ENCODE measurements at places on chromosomes 1 and 21.

DNA sequence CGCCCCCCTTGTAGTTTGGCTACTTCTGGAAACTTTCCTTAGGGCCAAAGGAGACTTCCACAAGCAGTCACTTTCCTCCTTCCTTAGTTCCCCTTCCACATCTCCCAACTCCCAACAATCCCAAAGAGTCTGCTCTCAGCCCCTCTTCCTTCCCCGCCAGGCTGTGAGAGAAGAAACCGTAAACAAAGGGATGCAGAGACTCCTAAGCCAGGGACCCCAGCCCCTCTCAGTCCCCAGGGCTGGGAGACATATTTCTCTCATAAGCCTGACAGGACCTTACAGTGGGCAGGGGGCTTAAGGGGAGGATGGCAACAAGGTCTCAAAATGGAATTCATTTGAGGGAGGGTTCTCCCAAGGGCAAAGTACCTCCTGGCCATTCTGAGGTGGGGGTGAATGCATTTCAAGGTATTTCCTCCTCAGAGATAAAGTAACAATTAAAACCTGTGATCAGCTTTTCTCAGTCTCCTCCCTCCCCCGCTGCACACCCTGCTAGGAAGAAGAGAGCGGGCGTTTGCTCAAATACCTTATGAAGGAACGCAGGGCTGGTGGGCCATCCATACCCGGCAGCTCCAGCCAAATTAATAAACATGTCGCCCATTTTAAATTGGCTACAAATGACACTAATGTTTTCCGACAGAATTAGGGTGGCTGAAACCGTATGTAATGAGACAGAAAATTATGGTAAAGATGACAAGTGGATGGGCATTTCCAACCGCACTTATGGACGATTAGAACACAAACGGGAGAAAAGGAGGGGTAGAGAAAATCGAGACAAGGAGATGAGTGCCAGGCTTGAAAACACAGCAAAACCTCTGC lies 4.0 kb downstream of the BARHL2 start:
- no peak for DNase-seq

DNA sequence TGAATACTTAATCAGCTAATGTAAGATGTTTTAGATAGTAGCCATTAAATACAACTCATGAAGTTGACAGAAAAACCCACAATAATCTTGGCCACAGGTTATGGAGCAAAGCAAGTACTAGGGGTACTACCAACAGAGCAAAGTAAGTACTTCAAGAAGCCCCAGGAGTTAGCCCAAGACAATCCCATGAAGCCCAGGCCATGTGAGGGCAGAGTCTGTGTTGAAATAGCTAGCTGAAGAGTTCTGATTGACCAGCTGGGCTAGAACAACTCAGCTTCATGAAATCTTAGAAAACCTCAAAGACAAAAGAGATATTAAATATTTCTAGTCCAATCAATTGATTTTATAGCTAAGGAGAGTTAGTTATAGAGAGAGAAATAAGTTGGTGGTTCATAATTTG lies 212.9 kb upstream of the HOOK1 start:
- no peak for DNase-seq

- DNase-seq, result no peak
These were observed 54.7 kb downstream of the VPS13D start for GRCh38 chr1:12284486-12284885.

GRCh38 chr1:71755441-71755840 lies 526.9 kb downstream of the NEGR1 start:
- DNase-seq, result no peak

GRCh38 chr1:206049919-206050600 lies 2.9 kb upstream of the RHEX start:
- no peak for DNase-seq

GRCh38 chr1:58885998-58886397 lies 102.2 kb upstream of the JUN start:
- no peak for DNase-seq

GRCh38 chr1:53502641-53503432 lies 43.6 kb downstream of the DMRTB1 start:
- DNase-seq, result no peak

GRCh38 chr1:55386456-55386855 lies 171.3 kb upstream of the USP24 start:
- DNase-seq, result no peak

- DNase-seq, result no peak
These were observed 23.1 kb upstream of the TNFRSF1B start for GRCh38 chr1:12143631-12144155.

DNA sequence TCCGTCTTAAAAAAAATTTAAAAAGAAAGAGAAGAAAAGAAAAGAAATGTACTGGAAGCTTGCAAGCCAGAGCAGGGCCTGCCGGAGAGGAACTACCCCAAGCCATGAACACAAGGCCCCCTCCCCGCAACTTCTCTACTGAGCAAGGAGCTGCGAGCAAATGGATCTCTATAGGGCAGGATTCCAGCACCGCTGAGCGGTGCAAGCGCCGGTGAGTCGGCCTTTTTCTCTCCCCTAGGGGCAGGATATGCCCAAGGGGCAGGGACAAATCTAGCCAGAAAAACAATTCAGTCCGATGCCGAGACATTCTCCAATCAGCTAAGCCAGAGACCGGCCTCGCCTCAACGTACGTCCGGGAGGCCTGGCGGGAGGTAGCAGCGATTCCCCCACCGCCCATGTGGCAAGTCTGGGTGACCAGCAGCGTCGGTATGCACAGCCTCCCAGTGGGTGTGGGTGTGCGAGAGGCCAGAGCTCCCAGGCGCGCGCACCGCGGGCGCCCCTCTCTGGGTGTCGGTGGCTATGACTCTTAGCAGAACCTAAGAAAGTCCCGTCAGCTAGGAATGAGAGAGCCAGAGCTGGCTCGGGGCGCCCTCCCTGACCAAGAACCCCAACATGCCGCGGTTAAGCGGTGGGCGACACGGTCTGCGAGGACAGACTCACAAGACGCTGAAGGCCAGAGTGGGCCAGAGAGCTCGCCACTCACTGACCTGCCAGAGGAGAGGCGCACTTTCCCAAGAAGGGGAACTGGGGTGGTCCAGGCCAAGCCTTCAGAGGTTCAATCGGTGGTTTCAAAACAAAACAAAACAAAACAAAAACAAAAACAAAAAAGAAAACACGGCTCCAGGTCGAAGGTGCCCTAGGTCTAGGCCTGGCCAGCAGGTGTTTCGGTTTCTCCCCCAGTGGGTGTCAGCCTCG lies 1.9 kb downstream of the CSMD2 start:
- DNase-seq, result peak; percentile 87

- DNase-seq, result no peak
These were observed 990 bp upstream of the NBL1 start for GRCh38 chr1:19643121-19643520.

- no peak for DNase-seq
These were observed 49.5 kb downstream of the SSBP3 start for GRCh38 chr1:54356680-54357147.

GRCh38 chr1:217813031-217813430 lies 181.9 kb downstream of the SPATA17 start:
- DNase-seq, result no peak

- DNase-seq, result peak; percentile 76
These were observed 45.6 kb downstream of the SRRM1 start for GRCh38 chr1:24688621-24689195.
